ENCODE measurements at places on chromosomes 7 and 10.

DNA sequence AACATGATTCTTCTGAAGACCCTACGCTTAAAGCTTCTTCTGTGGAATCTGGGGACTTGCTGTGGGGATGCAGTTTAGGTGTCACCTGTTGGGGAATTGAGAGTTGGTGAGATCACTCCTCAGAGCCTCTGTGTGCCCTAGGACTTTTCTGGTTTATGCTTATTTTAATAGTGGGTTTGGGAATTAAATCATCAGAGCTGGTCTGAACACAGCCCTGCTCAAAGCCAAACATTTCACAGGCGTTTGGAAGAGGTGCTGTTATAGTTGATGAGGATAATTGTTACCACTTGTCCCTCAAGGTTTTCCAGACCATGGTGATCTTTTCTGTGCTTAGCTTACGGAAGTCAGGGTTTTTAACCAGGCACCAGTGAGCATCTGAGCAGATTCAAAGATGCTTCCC, 106.1 kb downstream of the EBLN1 start:
- DNase-seq, result no peak

GRCh38 chr7:26413007-26413691, 121.5 kb downstream of the SNX10 start:
- no peak for DNase-seq

- DNase-seq, result no peak
Measured at GRCh38 chr10:25294032-25294926, 119.5 kb downstream of the GPR158 start.

DNA sequence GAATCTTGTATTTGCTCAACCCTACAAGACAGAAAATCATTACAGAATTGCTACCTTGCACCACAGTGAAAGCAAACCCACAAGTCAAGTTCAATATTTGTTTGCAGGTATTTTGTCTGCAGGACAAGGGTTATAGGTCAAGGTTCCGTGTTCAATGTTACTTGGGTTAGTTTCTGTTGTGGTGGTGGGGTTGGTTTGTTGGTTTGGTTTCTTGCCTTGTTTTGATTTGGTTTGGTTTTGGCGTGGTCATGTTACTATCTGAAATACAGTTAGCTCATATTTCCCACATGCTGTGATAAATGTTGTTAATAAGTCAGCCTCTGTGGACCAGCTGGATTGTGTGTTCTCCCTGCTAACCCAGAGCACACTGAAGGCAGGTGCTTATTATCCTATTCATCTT, 75.6 kb upstream of the INSIG1 start:
- DNase-seq, result no peak

DNA sequence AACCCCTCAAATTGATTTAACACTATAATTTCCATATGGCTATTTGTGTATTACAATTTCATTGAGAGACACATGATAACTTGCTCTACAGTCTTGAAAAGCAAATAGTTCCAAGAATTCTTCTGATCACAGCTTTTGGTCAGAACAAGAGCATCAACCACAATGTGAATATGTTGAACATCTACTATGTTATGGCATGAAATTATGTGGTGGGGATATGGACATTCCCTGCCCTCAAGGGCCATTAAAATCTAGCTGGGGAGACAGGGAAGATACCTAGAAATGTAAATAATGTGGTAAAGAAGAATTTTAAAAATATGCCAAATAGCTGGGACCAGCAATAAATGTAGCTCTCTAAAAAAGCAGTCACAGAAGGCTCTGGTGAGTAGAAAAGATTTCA, 262.2 kb downstream of the FZD1 start:
- no peak for DNase-seq

GRCh38 chr7:121798896-121799295, 74.1 kb upstream of the PTPRZ1 start:
- DNase-seq, result no peak

DNA sequence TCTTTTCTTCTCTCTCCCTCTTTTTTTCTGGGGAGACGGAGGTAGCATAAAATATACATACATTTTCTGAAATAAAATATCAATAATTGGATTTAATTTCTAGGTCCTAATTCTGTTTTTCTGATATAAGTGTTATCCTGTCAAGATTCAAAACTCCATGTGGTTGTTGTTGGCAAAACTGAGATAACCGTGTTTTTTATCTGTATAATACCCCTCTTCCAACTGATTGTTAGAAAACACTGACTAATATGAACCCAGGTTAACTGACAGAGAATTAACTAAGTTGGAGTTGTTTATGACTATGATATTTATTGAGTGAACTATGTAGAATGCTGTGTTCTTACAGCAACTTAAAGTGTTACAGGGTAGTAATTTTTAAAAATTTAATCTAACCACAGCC, 236.5 kb upstream of the KAT6B start:
- no peak for DNase-seq

DNA sequence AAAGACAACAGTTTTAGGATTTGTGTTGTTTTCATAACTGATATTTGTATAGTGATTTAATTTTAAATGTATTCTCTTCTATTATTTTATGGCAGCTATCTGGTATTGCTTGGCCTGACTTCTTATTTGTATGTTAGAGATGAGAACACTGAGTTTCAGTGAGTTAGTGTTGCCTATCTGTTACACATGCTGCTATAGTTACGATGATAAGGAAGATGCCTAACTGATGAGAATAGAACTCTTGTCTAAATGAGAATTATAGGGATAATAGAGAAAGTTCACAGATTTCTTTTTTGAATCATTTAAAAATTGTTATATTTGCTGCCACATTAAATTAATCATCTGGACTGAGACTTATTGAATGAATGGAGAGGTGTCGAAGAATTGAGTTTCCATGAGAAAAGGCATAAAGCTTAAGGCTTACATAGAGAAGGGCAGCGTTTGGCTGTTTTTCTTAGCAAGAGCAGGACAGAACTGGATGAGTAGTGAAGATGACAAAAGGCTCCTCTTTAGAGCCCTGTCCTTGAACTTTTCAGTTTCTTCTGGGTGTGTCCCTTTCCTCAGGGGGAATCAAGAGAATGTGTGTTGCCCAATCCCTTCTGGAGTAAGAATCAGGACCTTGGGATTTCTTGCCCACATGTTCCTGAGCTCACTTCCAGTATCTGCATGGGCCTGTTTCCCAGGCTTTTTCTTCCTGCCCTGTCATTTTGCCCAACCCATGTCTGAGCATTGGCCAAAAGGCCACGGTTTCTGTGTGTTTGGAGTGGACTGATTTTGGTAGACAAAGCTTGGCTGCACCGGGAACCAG, 195.6 kb upstream of the CSTF2T start:
- DNase-seq, result no peak

GRCh38 chr10:73648975-73649829, 6.6 kb downstream of the SYNPO2L start:
- DNase-seq, result no peak

DNA sequence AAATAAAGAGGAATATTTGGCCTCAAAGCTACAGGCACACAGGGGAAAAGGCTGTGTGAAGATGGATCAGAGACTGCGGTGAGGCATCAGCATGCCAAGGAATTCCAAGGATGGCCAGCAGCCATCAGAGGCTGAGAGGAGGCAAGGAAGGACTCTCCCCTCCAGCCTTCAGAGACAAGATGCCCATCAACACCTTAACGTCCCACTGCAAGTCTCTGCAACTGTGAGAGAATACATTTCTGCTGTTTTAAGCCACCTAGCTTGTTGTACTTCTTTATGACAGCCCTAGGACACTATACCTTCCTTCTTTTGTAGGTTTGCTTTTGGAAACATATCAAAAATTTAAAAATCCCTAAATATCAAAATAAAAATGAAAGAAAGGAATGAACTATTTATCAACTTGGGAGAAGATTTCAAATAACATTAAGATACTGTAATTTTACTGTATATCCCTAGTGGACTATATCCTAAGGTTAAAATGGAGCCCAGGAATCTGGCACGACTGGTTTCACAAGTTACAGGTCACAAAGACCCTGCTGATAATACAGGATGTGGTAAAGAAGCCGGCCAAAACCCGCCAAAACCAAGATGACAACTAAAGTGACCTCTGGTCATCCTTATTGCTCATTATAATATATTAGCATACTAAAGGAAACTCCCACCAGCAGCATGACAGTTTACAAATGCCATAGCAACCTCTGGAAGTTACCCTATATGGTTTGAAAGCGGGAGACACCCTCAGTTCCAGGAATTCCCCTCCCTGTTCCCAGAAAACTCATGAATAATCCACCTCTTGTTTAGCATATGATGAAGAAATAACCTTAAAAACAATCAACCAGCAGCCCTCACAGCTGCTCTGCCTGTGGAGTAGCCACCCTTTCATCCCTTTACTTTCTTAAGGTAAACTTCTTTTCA, 185.2 kb downstream of the AVL9 start:
- no peak for DNase-seq

- no peak for DNase-seq
Measured at GRCh38 chr10:4691776-4692175, 134.2 kb upstream of the AKR1E2 start.

DNA sequence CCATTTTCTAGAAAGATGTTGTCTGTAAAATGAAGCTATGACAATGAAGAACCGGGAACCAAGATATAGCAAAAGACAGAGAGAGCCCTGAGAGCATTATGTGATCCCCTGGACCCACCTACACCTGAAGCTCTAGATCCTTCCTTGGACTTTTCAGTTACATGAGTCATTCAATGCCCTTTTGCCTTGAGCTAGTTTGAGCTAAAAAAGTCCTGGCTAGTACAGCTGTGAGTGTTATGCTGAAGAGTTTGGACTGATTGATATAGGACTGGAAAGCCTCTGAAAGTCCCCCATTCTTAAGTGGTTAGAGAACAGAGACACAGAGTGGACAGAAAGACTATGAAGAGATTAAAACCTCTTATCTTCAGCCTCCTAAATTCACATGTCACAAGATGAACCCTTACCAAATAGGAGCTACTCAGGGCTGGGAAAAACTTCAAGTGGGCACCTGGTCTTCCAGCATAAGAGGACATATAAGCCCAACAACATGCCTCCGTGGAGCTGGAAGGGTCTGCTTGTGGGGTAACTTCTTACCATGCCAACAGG, 386.8 kb upstream of the NFE2L3 start:
- DNase-seq, result no peak

- peak; percentile 15 for DNase-seq
Measured at GRCh38 chr10:89207181-89207800, at the start of gene CH25H. Gene CH25H (minus strand): TSS chr10:89207317. CDS start chr10:89207292, 25 bp downstream.

- DNase-seq, result no peak
Measured at GRCh38 chr10:11232222-11232961, 214.7 kb downstream of the CELF2 start.

- no peak for DNase-seq
Measured at GRCh38 chr7:126667742-126668366, 584.9 kb downstream of the GRM8 start.

- no peak for DNase-seq
Measured at GRCh38 chr10:130218936-130219335, 82.7 kb downstream of the GLRX3 start.

- no peak for DNase-seq
Measured at GRCh38 chr10:117360994-117361667, 14.1 kb downstream of the PDZD8 start.

- DNase-seq, result no peak
Measured at GRCh38 chr7:25562673-25563182, 334.4 kb upstream of the NPVF start.

DNA sequence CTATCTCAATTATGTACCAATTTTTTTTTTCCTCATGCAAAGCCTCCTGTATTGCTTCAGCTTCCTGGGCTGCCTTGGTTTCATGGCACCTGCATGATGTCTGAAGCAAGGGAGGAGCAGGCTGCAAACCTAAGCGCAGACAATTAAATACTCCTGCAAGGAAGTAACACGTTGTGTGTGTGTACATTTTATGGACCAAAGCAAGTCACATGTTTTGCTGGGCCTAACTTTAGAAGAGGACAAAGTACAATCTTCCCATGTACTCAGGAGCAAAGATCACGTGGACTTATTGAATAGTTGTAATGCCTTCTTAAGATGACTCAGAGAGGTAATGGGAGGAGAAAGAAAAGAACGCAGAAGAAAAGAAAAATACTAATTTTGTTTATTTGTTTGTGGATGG, 944.0 kb upstream of the C7orf33 start:
- no peak for DNase-seq

DNA sequence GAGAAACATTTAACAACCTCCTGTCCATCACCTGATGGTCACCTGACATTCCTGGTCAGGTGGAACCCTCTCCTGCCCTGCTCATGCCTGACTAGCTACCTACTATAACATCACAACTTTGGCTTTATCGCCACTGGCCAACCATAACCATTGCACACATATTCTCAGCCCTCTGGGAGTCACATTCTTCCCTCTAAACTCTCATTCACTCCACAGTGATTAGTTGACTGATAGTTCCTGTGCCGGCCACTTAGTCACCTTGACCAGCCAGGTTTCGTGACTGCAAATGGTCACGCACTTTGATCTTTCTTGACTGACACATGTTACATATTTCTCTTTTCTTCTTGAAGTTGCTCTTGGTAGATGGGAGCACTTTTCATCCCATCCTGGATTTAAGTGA, 50.1 kb downstream of the GNAI1 start:
- no peak for DNase-seq

DNA sequence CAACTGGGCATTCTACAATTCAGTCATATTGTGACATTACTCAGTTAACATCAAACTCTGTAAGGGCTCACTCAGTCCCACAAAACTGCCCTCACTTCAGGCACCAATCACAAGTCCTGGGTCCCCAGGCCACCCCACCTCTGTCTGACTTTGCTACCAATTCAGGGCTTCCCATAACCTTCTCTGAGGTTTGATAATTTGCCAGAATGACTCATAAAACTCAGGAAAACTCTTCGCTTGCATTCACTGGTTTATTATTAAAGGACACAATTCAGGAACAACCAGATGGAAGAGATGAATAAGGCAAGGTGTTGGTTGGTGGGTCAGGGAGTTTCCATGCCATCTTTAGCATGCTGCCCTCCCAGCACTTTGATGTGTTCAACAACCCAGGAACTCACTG, 41.3 kb downstream of the AVL9 start:
- DNase-seq, result no peak

GRCh38 chr10:30028006-30028737, 31.2 kb downstream of the JCAD start:
- no peak for DNase-seq

GRCh38 chr10:22823109-22823508, 104.7 kb upstream of the ARMC3 start:
- no peak for DNase-seq

DNA sequence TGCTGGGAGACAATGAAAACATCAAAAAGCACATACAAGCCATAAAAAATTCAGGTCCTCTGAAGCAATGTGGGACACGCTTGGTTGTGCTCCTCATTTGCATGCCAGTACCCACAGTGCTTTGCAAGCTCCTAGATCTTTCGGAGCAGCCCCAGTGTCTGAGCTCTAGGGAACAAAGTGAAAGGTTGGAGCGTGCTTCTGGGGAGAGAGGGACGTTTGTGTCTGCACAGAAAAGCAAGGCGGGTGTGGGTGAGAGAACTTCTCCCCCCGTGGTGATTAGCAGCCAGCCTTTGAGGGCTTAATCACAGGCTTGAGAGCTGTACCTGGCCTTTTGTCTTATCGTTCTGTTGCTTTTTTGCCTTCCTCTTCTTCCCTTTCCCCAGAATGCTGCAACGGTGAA, 76.7 kb upstream of the HABP2 start:
- DNase-seq, result no peak

DNA sequence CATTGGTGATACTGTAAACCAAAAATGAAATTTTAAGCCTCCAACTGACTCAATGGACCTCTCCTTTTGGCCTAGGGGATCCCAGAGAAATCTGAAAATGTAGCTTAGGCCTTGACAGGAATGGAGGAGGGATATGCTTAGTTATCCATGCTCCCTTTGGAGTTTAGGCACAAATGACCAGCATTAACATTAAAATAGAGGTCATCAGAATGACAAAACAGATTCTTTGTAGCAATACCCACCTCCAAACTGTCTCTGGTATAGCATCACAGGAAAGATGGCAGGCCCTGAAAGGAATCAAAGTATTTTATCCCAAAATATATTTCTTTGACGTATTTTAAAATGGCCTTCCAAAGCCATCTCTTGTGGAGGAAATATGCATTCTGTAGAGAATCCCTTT, 39.1 kb upstream of the LRRN3 start:
- no peak for DNase-seq
